ENCODE measurements at places on chromosomes 6 and 20.

GRCh38 chr20:12156252-12156651 is 238.6 kb downstream of the BTBD3 start:
- no peak for DNase-seq

DNA sequence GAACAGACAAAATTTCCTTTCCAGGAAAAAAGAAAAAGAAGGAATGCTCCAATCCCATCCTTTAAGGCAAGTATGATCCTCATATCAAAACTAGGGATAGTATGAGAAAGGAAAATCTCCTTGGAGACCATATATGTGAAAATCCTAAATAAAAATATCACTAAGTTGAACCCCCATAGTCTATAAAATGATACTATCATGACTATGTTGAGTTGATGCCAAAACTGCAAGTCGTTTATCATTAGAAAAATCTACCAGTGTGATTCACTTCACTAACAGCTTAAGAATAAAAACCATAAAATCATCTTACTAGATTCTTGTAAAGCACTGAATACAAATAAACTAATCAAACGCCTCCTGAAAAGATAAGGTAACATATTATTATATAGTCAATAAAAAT is 76.6 kb upstream of the STXBP5 start:
- no peak for DNase-seq

DNA sequence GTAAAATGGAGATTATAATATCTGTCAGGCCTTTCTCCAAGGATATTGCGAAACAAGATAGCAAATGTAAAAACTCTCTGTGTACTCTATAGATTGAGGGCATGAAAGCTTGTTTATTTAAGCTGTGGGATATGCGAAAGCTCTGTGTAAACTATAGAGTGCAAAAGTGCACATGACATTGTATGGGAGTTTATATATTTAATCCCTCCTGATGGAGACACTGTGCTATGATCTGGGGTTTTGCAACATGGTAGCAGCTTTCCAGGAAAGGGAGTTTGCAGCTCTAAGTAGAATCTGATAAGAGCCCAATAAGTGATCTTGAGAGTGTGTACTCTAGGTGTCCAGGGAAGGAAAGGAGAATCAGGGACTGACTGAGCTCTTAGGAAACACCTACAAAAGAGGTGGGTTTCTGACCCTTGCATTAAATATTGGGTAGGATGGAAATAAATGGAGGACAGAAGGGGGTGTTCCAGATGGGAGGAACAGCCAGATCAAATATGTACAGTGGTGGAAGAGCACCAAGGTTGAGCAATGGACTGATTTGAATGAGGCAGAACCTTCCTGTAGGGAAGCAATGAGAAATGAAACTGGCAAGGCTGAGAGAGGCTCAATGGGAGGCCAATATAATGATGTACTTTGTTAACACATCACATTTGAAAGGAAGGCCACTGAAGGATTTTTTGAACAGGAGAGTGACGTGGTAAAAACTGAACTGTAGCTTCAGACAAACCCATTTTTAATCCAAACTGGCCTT is 450.1 kb downstream of the GJA1 start:
- no peak for DNase-seq

- DNase-seq, result no peak
Measured at GRCh38 chr20:15098351-15098750, 760.9 kb upstream of the FLRT3 start.
